Erythroblast (primary cell): ENCODE measurements at places on chromosomes 3 and 15.
A peak's percentile ranks its signal among the peaks of the same experiment; 100 is the strongest.

GRCh38 chr15:48710952-48711495, 65.5 kb upstream of the FBN1 start:
- DNase-seq: no peak

DNA sequence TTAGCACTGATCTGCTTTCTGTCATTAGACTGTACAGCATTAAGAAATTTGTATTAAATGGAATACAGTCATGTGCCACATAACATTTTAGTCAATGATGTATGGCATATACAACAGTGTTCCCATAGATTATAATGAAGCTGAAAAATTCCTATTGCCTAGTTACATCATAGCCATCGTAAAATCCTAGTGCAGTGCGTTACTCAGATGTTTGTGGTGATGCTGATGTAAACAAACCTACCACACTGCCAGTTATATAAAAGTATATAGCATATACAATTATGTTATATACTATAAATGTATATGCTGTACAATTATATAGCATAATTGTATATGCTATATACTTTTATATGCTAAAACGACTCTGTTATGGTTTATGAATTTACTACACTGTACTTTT, 41.7 kb downstream of the APH1B start:
- DNase-seq: no peak

- DNase-seq: no peak
These were observed 9.6 kb downstream of the GOLGB1 start for GRCh38 chr3:121739902-121740301.

DNA sequence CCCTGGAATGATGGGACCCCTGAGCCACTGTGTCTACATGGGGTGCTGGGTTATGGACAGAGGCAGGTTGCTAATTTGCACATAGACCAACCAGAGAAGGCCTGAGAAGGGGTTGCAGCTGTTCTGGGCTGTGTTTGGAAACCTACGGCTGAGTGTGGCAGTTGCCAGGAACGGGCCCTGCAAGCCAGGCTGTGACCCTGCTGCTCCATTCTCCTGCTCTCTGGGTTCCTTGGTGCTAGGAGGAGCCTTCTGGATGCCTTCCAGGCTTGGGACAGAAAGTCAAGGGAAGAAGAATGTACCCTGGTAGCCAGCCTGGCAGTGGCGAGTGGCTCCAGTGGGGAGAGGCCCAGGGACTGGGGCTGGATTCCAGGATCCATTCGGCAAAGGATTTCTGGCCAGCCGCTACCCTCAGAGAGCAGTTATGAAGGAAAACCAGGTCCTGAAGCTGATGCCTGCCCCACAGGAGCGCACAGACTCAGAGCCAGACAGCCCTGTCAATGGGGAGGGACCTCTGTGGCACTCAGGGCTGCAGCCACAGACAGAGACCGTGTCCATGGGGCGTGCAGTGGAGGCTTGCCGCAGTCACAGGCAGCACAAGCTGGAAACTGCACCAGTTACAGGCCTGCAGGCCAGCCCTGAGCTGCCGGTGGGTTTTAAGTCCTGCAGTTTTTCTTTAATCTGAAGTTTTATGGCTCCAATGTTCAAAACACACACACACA, 55.1 kb upstream of the ACAD9 start:
- DNase-seq: no peak

DNA sequence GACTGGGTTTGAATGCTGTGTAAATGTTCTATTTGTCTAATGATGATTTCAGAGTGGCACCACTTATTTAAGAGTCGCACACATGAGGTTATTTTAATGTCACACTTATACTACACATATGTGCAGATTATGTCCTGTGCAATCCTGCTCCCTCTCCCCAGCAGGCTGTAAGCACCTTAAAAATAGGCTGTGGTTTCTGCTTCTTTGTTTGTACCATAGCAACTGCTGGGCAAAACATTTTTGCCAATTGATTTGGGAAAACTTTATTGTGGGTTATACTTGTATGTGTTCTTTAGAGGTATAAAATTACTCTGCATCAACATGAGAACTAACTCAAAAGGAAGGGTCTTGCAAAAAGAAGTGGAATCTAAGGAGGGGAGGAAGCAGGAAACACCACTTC, 318.5 kb downstream of the NTRK3 start:
- DNase-seq: no peak

DNA sequence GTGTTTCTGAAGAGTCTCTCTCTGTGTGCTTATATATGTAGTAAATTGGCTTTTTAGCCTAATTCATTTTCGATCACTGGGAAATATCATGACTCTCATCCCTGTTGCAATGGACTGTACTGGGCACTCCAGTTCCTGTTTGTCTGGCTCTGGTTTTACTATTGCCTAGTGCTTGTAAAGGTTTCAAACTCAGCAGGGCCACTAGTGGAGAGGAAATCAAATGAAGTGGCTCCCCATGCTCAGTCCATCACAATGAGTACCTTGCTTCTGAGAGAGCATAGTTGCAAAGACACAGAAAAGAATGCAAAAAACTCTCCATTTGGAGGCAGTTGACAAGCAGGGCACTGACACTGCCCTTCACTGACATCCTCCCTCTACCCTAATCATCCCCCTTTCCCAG, 167.8 kb downstream of the TAFA4 start:
- no peak for DNase-seq

GRCh38 chr3:112623717-112624116, 17.2 kb downstream of the CCDC80 start:
- no peak for DNase-seq

DNA sequence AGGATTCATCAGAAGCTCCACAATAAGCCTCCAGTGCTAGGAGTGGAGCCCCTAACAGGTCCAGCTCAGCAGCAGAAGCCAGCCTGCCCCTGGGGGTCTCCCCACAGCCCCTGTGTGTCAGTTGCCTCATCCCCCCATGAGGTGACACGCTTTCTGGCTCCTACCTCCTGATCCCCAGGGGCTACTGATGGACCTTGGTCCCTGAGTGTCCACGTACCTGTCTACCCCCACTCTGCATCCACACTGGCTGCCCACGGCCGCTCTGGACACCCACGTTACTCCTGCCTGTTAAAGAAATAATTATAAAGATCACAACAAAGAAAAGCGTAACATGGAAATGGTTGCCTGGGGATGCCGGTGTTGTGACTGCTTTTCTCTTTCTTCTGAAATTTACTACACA, 143.1 kb downstream of the CHSY1 start:
- DNase-seq: no peak

DNA sequence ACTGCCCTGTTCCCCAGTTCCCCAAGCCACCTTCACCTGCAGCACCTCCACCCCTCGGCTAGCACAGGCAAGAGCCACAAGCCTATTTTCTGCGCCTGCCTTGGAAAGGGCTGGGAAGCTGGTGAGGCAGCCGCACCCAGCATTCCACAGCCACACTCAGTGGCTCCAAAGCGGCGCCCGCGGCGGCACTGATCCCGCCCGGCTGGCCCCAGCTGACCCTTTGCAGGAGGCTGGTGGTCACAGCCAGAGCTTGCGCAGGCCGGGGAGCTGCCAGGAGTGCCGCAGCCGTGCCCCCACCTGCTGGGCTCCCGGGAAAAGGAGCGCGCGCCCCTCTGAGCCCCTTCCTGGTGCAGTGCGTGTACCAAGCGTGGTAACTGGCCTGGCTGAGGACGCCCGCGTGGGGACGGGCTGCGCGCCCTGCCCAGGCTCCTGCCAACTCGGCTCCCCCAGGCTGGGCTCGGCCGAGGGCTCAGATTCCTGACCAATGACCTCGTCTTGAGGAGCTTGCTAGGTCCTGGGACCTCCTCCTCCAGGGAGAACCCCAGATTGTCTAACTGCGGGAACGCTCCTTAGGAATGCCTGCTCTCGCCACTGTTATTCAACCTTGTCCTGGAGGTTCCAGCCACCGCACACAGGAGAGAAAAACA, 13.3 kb downstream of the GRAMD2A start:
- DNase-seq: no peak

DNA sequence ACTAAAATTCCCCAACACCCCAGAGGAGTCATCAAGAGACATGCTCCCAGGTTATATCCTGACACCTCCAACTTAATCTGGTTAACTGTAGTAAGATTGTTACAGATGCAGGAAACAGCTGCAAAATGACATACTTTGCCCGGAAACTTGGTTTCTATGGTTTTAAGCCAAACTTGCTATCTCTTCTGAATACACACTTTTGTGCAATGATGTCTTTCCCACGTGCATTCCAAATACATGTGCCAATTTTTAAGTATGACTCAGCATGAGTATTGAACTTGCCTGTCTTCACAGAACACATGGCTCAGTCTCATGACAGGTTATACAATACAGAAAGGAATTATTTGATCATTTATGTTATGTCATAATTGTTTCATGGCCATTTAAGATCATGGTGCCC, 207.0 kb upstream of the DCBLD2 start:
- peak; percentile 32 for DNase-seq

DNA sequence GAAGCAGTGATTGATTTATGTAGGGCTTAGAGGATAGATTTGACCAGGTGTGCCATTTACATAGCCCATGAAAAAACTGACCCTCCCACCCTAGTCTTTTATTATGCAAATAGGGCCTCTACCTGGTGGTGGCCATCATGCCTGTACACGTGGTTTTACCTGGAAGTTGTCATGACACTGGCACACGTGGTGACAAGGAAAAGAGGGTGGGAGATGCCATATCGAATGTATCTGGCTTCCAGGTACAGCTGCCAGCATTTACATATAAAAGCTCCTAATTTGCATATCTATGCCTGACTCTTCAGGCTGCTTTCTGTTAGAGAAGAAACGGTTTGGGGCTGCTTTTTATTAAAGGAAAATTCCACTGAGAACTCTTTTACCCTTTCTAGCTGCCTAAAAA, 35.0 kb upstream of the DNAJC13 start:
- no peak for DNase-seq

DNA sequence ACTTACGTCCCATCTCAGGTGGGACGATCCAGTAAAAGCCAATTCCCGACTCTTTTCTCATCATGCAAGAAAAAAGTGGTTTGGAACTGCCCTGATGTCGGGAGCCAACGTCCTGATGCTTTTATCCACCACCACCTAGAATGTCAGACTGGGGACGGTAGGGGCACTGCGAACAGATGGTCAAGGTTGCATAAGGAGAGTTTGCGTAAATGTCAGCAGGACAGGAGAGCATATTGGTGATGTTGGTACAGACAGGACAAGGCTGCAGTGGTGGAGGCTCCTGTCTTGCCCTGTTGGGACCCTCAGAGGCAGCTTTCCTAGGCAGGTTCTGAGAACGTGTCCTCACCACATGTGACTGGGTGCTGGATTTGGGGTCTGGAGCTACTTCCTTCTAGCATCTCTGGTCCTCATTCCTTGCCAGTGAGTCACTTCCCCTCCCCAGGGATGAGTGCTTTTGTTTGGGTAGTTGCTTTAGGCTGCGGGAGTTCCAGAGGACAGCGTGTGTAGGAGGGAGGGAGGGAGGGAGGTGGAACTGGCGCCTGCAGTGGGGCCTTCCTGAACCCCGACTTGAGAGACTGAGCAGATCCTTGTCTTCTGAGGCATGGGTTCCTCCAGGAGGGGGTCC, 21.0 kb downstream of the THSD4 start:
- no peak for DNase-seq

DNA sequence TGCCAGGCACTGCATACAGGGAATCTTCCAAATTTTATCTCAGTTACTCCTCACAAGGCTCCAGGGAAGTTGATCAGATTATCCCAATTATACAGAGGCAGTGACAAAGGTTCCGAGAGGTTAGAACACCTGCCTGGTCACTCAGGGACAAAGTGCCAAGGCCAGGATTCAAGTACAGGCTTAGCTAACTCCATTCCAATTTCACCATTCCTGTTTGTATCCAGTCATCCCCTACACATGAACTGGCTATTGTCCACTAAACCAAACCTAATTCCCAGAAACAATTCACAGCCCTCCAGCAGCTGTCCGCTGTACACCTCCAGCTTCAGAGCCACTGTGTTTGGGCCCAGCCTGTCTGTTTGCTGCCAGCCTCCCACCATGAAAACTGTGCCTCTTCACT, 16.0 kb downstream of the MUC13 start:
- DNase-seq: no peak

DNA sequence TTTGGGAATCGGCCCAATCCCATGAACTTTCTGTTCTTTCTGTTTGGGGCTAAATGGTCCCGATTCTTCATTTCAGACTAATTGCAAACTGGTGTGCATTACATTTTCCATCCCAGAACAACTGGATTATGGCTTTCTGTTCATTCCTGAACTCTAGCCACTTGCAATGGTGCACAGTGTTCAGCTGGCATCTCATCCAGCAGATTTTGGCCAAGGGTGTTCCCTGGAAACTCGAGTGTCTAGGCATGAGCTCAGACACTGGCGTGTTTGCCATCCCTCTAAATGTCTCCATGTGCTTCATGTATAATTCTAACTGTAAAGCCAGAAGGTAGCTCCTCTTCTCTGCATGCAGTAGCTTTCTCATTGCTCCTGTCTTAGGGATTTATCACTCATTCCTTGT, 97.1 kb upstream of the MYZAP start:
- no peak for DNase-seq
